ENCODE measurements at places on chromosomes 7 and 10.

- DNase-seq, result no peak
These were observed 26.5 kb downstream of the ASNS start for GRCh38 chr7:97845622-97846203.

DNA sequence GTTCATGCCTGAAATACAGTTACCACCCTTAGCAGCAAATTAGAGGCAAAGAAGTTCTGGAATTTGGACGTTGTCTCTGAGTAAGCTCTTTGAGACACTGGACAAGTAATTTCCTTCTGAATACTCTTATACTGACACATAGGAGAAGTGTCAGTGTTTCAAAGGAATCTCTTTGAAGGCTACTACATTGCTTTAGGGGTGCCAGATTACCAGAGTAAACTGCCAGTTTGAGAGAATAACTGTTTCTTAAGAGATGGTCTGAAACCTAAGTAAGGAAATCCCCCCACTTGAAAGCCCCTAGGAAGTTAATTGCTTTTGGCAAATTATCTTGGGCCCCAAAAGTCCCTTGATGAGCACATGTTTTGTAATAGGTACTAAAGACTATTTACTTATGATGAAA lies 3.4 kb downstream of the FAS start:
- DNase-seq, result no peak

GRCh38 chr7:74009719-74010118 lies 18.3 kb upstream of the ELN start:
- no peak for DNase-seq

DNA sequence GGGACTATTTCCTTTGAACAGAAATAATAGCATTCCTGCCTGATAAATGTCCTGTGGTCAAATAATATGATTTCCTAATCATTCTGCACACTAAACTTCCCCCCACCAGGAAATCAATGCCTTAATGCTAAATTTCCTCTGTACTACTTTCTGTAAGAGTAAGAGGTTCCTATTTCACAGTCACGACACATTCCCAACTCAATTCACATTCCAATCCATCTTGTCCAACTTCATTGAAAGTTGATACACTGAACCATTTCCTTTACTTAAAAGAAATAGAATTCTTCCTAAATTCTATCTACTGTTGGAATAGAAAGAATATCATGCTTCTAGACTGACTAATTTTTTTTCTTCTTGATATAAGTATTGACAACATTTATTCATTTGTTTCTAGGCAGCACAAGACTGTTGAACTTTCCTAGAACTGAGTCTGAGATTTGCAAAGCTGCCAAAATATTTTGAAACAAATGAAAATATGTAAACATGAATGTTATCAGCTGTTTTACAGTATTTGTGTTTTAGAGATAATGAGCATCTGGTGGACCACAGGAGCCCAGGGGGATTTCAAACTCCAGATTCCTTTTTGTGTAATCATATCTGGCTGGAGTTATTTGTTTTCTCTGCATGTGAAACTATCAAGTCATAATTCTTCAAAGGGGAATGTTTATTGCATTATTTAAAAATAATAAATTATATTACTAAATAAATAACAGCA lies 121.5 kb downstream of the TPST1 start:
- DNase-seq, result peak; percentile 55

GRCh38 chr10:130799532-130799931 lies 512.0 kb downstream of the TCERG1L start:
- DNase-seq, result no peak

- DNase-seq, result no peak
These were observed 31.4 kb upstream of the RSU1 start for GRCh38 chr10:16848562-16849154.

DNA sequence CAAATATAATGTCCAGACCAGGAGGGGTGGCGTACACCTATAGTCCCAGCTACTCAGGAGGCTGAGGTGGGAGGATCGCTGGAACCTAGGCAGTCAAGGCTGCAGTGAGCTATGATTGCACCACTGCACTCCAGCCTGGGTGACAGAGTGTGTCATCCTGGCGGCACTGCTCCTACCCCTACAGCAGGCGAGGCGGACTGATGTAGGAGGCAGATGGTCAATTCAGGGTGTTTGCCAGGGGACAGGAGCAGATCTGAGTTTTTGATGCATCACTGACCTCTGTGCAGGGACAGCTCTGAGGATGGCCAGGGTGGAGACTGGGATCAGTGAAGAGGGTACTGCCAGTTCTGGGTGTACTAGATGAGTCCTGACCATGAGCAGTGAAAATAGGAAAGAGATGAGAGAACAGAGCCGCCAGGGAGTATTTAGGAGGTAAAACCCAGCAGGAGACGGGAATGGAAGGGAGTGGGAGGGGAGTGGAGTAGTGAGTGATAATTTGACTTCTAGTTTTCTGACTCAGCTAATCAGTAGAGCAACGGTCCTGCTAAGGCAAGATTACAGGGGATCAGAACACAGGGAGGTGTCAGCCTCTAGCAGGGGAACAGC lies 75.3 kb downstream of the HIP1 start:
- DNase-seq, result no peak

GRCh38 chr7:106022193-106022821 lies 59.2 kb downstream of the CDHR3 start:
- no peak for DNase-seq

DNA sequence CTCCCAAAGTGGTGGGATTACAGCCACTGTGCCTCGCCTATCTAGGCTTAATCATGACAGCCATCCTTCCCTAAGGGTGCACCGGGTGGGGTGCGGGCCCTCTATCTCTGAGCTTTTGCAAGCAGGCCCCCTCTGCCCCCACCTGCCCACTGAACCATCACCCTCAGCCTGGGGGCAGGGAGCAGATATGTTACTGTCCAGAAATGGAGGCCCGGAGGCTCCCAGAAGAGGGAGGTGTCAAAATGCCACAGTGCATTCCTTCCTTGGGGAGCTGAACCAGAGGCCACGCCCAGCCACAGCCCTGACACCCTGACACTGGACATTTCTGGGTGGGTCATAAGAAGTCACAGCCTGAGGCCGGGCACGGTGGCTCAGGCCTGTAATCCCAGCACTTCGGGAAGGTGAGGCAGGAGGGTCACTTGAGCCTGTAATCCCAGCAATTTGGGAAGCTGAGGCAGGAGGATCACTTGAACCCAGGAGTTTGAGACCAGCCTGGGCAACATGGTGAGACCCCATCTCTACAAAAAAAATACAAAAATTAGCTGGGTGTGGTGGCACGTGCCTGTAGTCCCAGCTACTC lies 129.8 kb upstream of the TNRC18 start:
- no peak for DNase-seq
